ENCODE measurements at places on chromosomes 12 and 14.

- DNase-seq: no peak
Observed at GRCh38 chr14:102095231-102095870, 8.5 kb upstream of the HSP90AA1 start.

- DNase-seq: no peak
Observed at GRCh38 chr14:68370057-68370360, 422.9 kb downstream of the ZFP36L1 start.

DNA sequence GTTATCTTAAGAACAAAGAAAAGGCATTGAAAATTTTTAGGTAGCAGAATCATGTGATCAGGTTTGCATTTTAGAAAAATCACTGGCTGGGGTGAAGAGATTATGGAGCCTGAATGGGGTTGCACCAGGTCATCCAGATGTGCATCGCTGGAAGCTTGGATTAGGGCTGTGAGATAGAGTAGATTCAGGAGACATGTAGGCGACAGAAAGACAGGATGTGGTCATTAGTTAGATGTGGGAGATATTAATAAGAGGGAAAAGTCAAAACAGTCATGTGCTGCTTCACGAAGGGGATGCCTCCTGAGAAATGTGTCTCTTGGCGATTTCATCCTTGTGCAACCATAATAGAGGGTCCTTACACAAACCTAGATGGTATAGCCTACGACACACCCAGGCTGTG, 25.1 kb downstream of the TEAD4 start:
- no peak for DNase-seq

DNA sequence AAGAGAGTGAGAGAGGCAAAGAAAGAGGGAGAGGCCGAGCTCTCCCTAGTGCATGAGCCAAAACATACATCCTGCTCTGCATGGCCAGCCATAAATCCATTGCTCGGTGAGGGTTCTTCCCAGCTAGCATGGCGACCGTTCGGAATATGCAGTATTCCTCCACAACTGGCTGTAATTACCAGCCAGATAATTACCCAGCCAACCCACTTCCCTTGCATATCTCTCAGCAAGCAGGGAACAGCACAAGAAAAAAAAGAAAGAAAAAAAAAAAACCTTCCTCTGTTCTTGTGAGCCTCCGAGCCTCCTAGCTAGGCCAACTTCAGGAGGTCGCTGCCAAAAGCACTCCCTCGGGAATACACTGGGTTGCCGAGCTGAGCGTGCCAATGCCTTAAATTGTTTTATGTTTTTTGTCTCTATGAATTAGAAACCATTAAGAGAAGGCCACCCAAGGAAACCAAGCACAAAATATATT, 567.9 kb downstream of the MED13L start:
- no peak for DNase-seq

DNA sequence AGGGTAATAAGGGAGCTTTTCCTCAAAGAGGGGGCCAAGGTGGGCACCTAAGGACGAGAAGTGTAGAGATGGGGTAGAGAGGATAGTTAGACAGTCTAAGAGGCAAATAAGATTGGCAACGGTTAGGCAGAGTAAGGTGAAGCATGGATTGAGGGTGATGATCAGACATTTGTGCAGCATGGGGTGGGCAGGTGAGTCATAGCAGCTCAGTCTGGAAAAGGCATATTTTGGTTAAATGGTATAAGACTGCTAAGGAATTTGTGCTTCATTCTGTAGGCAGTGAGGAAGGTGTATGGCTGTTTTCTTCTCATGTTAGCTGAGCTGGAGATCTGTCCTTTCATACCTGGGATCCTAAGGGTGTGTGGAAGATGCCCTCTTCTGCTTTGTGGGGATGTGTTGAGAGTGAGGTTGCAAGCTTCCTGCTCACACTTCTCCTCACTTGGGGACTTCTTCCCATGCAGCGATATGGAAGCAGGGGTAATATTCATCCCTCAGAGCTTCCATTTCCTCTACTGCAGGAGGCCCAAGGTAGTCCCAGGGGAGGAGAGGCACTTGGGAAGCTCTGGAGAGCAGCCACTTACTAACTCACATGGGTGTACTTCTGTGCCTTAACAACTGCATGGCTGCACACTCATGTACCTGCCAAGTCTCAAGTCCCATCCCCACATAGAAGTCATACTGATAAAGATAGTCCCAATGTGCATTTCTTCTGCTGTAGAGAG, 28.9 kb downstream of the GSG1 start:
- DNase-seq: no peak
